ENCODE measurements at places on chromosomes 16 and 17.

GRCh38 chr17:53971361-53971760 is 148.6 kb downstream of the KIF2B start:
- no peak for DNase-seq

GRCh38 chr16:88356124-88356726 is 26.5 kb upstream of the ZNF469 start:
- no peak for DNase-seq

- peak; percentile 48 for DNase-seq
These were observed 1.5 kb upstream of the ARHGDIG start for GRCh38 chr16:278863-279366.

DNA sequence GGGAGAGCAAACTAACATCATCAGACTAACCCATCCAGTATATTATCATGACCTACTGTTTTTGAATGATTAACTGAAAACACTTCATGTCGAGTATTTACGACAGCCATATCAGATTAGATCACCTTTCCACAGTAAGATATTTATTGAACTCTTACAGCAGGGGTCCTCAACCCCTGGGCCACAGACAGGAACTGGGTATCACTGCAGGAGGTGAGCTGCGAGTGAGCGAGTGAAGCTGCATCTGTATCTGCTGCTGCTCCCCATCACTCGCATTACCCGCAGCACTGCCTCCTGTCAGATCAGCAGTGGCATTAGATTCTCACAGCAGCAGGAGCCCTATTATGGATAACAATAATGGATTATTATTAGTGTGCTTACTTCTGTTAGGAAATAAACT is 59.5 kb downstream of the NETO2 start:
- no peak for DNase-seq

DNA sequence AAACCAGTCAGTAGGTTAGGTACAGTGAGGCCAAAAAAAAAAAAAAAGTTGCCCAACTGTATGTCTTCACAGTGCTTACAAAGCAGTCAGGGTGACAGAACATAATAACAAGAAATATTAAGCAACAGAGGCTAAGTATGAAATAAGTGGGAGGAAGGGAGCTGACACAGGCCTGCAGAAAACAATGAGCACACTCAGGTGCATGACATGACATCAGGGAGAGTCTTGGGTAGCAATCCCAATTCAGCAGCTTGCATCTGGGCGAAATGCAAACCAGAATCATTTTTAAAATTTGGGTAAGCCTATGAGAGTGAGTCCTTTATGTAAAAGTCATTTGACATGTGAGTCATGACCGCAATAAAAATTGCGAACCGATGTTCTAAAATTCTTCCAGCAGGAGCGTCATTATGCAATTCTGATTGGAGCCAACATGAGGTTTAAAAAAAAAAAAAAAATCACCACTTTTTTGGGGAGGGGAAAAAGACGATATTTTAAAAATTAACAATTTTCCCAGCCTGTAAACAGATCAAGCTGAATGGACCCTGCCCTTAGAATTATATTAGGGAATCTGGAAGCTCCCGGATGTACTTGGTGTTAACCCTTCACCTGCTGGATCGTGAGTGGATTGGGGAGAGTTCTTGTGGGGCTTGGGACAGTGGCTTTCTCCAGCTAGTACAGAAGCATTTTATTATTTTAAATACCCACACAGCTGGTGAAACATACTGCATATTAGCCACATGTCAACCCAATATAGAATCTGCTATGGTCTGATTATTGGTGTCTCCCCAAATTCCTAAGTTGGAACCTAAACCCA is 127.9 kb downstream of the NPIPB5 start:
- peak; percentile 65 for DNase-seq

GRCh38 chr16:30115238-30115637 is 1.9 kb upstream of the GDPD3 start:
- no peak for DNase-seq

GRCh38 chr16:26700250-26700649 is 366.5 kb upstream of the C16orf82 start:
- DNase-seq: no peak

GRCh38 chr17:5508810-5509209 is 22.4 kb downstream of the MIS12 start:
- DNase-seq: peak; percentile 22

DNA sequence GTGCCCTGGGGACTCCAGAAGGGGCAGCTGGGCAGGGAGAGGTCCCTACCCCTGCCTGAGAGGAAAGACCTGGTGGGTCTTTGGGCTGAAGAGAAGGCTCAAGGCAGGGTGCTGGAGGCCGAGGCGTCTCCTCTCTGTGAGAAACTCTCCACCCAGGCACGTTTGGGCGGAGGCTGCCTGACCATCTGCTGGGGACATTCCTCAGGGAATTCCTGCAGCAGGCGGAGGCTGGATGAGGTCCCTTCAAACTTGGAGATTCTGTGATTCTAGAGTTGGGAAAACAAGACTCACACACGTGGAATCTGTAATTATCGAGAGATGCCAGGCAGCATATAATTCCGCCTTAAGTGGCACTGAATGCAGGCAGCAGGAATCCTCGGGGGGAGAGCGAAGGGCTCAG is 21.1 kb upstream of the PHF12 start:
- DNase-seq: peak; percentile 32

DNA sequence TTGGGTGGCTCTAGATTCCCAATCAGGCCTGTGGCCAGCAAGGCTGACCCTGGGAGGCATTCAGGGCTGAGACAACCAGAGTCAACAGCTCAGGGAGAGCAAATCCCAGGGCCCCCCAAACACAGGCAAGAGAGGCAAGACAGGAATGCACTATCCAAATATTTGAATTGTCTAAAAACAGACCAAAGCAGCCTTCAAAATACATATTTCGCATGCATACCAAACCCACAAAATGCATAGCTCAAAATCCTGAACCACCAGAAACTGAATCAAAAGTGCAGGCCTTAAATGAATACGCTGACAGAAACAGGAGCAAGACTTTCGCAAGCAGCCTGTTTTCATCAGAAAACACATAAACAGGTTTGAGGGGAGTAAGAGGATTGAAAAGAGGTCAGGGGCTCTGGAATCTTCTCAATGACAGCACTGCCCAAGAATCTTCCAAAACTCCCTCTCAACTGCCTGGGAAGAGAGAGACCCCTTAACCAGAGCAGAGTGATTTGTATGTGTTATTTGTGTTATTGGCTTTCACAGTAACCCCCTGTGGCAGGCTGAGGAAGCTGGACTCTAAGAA is 213.6 kb upstream of the CDH5 start:
- DNase-seq: peak; percentile 28

- no peak for DNase-seq
These were observed 72.6 kb downstream of the MGAT5B start for GRCh38 chr17:76940738-76941350.

GRCh38 chr17:28112606-28113005 is 70.1 kb downstream of the NLK start:
- no peak for DNase-seq

- DNase-seq: no peak
These were observed 66.0 kb downstream of the RAP1GAP2 start for GRCh38 chr17:2862197-2862596.

DNA sequence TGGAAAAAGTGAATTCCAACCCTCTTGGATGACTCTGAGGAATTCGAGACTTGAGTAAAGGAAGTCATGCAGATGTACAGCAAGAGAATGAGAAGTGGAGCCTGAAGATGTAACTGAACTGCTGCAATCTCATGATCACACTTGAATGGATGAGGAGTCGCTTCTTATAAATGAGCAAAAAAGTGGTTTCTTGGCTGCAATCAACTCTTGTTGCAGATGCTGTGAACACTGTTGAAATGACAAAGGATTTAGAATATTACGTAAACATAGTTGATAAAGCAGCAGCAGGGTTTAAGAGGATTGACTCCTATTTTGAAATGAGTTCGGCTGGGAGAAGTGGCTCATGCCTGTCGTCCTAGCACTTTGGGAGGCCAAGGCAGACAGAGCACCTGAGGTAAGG is 25.5 kb downstream of the ASPA start:
- no peak for DNase-seq

- no peak for DNase-seq
These were observed 21.8 kb upstream of the NAGLU start for GRCh38 chr17:42514279-42514678.

- no peak for DNase-seq
These were observed 24.2 kb downstream of the ZNF652 start for GRCh38 chr17:49337884-49338283.

DNA sequence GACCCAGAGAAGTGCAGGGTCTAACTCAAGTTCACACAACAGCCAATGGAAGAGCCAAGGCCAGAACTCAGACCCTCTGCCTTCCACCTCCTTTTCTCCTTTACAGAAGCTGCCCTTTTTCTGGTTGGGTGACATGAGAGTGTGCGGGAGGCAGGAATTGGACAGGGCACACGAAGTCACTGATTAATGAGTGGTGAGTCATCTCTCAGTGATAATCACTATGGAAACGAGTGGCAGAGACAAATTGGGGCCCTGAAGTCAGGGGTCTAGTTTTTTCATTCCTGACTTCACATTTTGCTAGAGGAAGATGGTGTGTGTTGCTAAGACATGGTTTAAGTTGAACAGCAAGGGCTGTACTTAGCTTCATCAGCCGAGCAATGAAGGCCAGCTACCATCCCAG is 312.7 kb upstream of the CCL2 start:
- no peak for DNase-seq

GRCh38 chr16:14041164-14041563 is 30.0 kb upstream of the MRTFB start:
- DNase-seq: no peak

GRCh38 chr16:57041182-57042156 is 50.9 kb upstream of the CPNE2 start:
- no peak for DNase-seq

DNA sequence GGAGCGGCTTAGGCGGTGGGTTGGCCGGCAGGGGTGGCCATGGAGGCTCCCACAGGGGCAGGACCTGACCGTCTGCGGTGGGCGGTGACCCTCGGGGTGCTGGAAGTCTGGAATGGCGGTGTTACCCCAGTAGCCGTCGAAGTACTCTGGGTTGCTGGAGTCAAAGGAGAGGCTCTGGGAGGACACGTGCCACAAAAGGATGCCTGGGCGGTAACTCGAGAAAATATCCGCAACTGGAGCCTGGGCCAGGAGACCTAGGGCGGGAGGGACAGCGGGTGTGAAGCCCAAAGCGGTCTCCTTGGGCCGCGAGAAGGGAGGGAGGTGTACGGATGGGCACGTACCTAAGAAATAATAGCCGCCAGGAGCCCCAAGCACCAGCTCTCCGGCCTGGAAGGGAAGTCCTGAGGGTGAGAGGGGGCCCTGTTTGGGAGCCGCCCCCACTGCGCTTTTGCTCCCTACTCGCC is 4.6 kb downstream of the ITGA2B start:
- DNase-seq: no peak

DNA sequence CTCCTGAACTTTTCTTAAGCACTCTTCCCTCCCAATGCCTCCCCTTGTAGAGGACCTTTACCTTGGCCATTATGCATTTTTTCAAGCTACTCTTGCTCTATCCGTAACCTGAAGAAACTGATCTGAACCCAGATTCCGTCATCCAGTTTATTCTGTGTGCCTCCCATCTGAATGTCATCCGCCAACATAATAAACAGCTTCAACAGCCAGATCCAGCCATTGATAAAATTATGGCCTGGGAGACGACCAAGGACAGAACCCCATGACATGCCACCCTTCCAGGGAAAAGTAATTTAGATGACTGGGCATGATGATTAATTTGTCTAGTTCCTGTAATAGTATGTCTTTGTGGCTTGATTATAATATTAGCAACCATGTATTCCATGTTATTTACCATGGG is 41.9 kb downstream of the KATNIP start:
- no peak for DNase-seq

- DNase-seq: no peak
These were observed 137.3 kb upstream of the CIBAR2 start for GRCh38 chr16:85249418-85250146.
